ENCODE measurements at places on chromosomes 3 and 15. TPM values are rescaled to one million over a fixed set of nuclear protein-coding genes. Genes with fewer than 3 reads are reported as not detected.
A peak's percentile ranks its signal among the peaks of the same experiment; 100 is the strongest.

- DNase-seq = no peak
Observed at GRCh38 chr15:70863450-70864218, 9.7 kb upstream of the LARP6 start.

DNA sequence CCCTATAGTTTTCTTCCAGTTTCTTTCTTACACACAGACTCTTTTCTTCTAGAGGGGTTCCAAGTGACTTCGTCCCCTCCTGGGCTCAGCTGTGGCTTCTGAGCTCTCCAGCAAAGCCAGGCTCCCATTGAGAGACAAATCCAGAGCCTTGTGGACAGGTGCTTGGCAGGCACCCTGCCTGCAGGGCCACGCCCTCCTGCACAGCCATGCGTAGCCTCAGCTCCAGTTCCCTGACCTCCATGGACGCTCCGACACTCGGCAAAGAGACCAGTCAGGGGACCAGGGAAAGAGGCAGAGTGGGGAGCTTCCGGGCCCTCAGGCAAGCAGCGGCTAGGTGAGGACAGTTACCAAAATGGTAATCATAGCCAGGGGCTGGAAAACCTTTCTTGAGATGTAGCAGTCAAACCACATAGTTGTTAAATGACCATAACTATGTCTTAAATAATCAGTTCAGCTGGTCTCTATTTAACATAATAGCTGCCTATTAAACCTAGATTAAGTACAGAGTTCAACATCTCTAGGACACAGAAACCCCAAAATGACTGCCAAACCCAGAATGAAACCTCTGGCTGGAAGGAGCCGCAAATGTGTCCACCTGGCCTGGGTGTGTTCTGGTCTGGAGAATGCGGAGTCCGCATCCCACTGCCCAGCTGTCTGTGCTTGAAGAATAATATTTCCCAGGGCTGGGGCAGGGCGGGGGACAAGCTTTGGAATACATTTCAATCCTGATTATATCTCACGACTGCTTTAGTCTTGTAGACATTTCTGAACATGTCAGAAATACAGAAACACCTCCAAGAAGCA lies 69.3 kb upstream of the RGMA start:
- DNase-seq = no peak

GRCh38 chr3:124559846-124560574 lies 170.2 kb upstream of the UMPS start:
- no peak for DNase-seq

GRCh38 chr3:33803894-33804526 lies 5.6 kb downstream of the PDCD6IP start:
- no peak for DNase-seq

DNA sequence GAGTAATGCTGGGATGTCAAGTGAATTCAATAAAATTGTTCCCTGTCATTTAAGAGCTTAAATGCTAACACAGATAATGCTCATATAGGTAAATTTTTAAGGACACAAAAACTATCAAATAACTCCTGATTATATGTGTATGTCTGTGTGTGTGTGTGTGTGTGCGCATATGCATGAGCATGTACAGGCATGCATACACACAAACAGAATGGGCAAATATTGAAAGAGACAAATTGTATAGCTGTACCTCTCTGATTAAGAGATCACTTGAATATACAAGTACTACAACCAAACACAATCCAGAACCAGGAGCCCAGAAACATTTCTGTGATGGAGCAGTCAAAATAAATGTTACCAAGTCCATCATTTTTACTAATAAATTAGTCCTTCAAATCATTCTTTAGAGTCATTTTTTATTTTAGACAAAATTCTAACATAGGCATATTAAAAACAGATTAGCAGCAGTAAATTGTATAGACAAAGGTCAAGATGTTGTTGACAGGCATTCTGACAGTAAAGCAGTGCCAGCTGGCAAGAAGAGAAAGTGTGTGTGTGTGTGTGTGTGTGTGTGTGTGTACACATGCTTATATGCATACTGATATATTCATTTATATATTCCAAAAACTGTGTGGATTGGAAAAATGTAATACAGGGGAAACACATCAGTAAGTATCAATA lies 145.3 kb downstream of the CD47 start:
- no peak for DNase-seq

DNA sequence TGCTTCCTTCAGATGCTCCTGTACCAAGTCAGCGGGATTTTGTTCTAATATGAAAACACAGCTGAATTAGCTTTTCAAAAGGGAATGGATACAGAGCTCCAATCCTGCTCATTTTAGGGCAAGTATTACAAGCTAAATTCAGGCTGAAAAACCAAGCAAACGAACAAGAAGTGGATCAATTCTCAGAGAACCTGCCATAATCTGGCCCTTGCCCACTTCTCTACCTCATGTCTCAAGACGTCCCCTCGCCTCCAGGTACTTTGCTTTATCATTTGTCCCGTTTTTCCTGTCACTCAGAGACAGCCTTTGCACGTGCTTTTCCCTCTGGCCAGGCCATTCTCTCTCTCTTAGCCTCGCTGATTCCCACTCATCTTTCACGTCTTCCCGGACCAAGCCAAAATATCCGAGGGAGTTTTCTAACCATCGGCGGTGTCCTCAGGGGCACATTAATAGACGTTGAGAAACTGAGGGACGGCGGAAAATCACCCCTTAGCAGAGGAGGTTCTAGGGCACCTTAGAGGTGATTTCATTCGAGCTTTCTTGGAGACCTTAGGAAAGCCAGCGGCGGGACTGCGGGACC lies 654 bp downstream of the SUSD5 start:
- DNase-seq = no peak

DNA sequence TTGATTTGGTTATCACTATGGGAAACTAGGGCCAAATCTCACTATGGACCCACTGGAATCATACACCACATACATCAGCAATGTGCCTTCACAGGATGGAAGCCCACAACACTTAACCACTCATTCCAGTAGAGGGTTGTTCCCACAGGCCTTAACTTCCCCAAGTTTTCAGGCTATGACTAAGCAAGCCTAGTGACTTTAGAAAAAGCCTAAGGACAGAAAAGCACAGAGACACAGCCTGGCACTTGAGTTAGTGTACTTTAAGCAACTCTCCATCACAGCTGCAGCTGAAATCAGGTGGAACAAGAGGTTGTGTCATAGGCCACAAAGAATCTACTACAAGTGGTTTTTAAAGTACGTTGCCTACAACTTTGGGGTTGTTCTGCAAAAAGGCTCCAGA lies 128.7 kb downstream of the LRRN1 start:
- DNase-seq = no peak

GRCh38 chr15:31293655-31294054 lies 33.0 kb upstream of the KLF13 start:
- DNase-seq = no peak

GRCh38 chr3:36965440-36965839 lies 20.6 kb upstream of the TRANK1 start:
- no peak for DNase-seq

GRCh38 chr3:9946112-9947024 lies 5.8 kb downstream of the PRRT3 start:
- DNase-seq = peak; percentile 90

- DNase-seq = no peak
Observed at GRCh38 chr3:106114220-106114619, 245.4 kb upstream of the CBLB start.

- no peak for DNase-seq
Observed at GRCh38 chr3:143977341-143978262, 6.0 kb downstream of the DIPK2A start.

DNA sequence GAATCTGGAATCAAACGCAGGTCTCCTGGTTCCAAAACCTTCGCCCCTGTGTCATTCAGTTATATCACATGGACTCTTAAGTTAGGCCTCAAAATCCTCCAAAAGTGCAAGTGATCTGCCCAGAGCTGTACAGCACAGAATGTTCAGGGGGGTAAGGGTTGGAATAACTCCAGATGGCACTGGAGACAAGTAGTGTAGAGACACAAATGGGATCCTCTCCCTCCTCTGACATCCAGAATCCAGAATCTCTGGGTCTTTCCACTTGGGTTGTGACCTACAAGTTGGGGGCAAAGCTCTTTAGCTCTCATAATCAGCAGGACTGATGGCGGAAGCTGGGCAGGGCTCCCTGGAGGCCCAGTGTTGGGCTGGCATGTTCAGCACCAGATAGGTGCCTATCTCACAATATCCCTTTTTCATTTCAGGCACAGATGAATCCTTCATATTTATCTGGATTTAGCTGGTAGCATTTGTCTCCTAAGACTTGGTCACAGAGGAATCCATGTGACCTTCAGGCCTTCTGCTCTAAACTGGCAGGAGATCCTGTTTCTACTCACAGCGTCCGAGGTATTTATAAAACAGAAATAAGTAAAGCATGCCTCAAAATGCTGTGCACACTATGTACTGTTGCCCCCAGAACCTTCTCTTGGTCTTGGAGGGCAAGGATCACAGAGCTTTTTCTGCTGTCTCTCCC lies 15.4 kb downstream of the ABHD2 start:
- DNase-seq = no peak

- DNase-seq = no peak
Observed at GRCh38 chr3:159609625-159610024, 379.0 kb upstream of the IL12A start.

DNA sequence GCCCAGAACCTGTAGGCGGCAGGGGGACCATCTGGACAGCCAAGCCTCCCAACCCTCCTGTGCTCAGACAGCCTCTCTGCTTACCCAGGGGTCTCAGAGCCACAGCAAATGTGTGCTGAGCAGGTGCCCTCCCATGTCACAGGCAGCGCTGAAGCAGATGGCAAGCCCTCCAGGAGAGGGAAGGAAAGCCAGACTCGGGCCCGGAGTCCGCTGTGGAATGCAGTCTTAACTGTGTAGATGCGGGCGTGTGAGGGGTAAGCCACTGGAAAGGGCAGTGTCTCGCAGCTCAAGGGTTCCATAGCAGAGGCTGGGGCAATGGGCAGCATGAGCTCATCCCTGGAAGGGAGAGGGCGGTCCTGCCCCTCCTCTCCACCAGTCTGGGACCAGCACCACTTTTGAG lies 45.6 kb downstream of the UMPS start:
- DNase-seq = no peak

- no peak for DNase-seq
Observed at GRCh38 chr3:120824613-120825012, 82.1 kb downstream of the GTF2E1 start.

GRCh38 chr15:80496096-80496495 lies 91.9 kb downstream of the ARNT2 start:
- no peak for DNase-seq

DNA sequence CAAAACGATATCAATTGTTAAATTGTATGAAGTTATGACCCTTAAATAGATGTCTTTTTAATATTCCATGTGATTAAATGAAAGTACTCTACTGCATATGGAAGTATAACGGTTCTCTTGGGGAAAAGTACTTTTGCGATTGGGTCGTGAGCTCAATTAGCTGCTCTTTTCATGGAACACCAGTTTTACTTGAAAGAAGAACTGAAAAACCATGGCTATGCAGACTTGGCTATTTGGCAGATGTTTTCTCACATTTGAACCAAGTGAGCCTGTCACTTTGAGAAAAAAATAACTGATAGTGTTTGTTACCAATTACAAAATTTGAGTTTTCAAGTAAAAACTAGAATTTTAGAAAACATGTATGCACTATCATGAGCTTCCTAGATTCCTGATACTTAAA lies 5.9 kb upstream of the INAFM2 start:
- DNase-seq = no peak

- DNase-seq = no peak
Observed at GRCh38 chr15:53128652-53129051, 338.5 kb upstream of the ONECUT1 start.

- DNase-seq = no peak
Observed at GRCh38 chr3:123640740-123641462, 56.0 kb upstream of the HACD2 start.

- DNase-seq = no peak
Observed at GRCh38 chr15:68391121-68391520, 40.8 kb downstream of the ITGA11 start.

GRCh38 chr15:55879181-55879580 lies 114.2 kb downstream of the NEDD4 start:
- no peak for DNase-seq

DNA sequence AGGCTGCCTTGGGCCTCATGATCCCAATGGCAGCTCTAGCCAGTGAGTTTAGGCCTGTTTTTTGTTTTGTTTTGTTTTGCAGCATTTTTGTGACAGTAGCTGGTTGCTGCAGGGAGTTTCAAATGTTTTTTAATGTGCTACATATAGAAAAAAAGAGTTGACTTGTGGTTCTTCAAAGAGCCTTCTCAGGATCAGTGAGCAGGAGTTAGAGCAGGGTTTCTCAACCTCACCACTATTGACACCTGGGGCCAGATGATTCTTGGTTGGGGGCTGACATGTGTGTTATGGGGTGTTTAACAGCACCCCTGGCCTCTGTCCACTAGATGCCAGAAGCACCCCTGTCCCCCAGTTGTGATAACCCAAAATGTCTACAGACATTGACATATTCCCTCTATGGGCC lies 17.9 kb downstream of the APH1B start:
- no peak for DNase-seq

DNA sequence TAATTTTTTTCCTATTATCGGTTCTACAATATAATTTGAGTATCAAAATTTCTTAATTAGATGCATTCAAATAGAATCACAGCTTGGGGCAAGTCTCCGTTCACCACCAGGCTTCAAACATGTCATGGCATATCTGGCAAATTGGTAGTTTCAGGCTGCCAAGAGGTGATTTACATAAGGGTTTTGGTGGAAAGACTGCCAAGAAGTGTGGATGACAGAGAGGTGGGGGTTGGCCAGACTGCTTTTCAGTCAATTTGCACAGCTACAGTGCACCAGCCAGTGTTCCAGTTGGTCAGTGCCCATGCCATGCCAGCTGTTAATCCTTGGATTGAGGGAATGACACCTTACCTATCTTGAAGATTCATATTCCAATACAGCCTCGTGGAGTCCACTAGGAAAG lies 8.4 kb upstream of the GSK3B start:
- no peak for DNase-seq

GRCh38 chr3:100354850-100355249 lies 20.3 kb downstream of the NIT2 start:
- no peak for DNase-seq

DNA sequence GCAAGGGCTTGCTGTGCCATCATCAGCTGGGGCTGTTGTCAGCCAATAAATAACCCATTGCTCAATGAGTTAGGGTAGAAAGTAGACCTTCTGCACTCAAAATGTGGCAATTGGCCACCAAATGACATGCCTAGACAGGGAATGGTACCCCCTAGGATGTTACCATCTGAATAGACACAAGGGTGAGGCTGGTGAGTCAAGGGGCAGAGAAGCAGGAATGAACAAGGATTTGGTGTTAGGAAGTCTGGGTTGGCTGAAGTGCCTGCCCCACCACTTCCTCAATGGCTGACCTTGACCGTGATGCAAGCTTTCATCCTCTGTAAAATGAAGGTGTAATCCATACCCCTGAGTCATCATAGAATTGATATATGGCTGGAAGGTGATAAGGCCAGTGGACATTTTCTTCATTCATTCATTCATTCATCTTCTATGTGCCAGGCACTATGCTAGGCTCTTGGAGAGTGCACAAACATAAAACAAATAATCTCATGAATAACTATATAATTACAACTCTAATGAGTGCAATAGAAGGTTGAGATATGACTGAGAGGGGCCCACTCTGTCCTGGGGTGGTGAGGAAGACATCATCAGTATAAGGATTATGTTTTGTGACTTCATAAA lies 4.4 kb upstream of the CA12 start:
- no peak for DNase-seq

STARD9 gene
- total RNA-seq = 9.0 TPM

VEPH1 gene
- total RNA-seq = not detected

CDHR4 gene
- total RNA-seq = not detected

ISLR gene
- not detected for total RNA-seq

TRH gene
- not detected for total RNA-seq

ROPN1B gene
- not detected for total RNA-seq

PBRM1 gene
- 49.2 TPM for total RNA-seq

RAB6B gene
- total RNA-seq = 1.1 TPM

ATP10A gene
- 18.5 TPM for total RNA-seq

ACKR2 gene
- total RNA-seq = 0.44 TPM

EXD1 gene
- total RNA-seq = not detected

NOX5 gene
- total RNA-seq = not detected

SLC22A14 gene
- not detected for total RNA-seq
